D721Med (cell line): ENCODE measurements at places on chromosomes 4 and X.

DNA sequence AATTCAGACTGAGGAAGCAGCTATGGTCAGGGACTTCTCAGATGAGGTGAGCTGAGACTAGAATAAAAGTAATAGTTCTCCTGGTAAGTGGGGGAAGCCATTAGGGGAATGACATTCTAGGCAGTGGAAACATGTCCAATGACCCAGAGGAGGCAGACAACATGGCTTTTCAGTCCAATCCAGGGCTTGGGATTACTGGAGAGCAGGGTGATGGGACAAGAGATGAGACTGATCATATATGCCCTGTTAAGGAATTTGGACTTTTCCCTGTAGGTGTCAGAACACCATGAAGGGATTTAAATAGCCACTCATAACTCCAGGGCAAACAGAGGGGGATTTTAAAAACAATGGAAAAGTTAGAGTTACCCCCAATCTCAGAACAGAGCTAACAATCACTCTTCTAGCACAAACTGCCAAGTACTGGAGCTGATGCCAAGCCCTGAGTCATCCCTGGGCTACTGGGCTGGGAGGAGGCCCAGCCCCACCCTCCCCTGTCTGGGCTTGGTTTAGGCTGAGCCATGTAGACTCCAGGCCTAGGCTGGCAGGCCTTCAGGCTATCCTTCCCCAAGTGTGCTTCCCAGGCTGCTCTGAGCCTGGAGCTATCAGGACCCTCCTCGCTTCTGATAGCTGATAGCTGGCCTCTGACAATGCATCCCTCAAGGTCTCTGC is 22.7 kb upstream of the MSN start:
- DNase-seq = no peak

GRCh38 chrX:147891896-147892295 is 19.8 kb upstream of the FMR1 start:
- DNase-seq = no peak

GRCh38 chr4:143346206-143346605 is 9.5 kb downstream of the GAB1 start:
- no peak for DNase-seq

DNA sequence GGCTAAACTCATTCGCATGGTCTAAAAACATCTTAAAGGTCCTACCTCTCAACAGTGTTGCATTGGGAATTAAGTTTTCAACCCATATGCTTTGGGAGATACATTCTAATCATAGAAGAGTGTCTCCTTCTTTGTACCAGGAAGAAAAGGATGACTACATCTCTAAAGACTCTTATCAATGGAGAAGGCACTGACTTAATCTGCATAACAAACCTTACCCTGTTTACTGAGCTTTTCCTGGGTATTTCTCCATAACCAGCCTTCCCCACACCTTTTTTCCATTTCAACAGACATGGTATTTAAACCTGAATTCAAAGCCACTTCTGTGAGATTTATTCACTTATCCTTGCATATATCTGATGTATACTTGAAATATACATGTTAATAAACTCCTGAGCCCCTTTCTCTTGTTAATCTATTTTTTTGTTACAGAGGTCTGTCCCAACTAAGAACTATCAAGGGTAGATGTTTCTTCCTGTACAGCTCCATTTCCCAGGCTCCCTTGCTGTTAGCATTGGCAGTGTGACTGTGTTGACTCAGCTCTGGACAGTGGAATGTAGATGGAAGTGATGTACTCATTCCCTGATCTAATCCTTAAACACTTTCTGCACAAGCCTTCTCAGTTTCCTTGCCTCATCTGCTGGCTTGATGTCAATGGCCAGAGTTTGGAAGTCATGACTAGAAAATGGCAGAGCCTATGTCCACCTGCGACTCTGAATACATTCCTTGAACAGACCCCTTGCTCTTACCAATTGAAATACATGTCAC is 148.9 kb upstream of the CPEB2 start:
- DNase-seq = no peak

- DNase-seq = no peak
Observed at GRCh38 chr4:4593596-4594284, 51.9 kb upstream of the STX18 start.

- no peak for DNase-seq
Observed at GRCh38 chrX:69018416-69019072, 146.7 kb downstream of the PJA1 start.

GRCh38 chr4:176271749-176272148 is 2.7 kb upstream of the ASB5 start:
- no peak for DNase-seq

- DNase-seq = no peak
Observed at GRCh38 chr4:161182913-161183312, 980.9 kb downstream of the FSTL5 start.

DNA sequence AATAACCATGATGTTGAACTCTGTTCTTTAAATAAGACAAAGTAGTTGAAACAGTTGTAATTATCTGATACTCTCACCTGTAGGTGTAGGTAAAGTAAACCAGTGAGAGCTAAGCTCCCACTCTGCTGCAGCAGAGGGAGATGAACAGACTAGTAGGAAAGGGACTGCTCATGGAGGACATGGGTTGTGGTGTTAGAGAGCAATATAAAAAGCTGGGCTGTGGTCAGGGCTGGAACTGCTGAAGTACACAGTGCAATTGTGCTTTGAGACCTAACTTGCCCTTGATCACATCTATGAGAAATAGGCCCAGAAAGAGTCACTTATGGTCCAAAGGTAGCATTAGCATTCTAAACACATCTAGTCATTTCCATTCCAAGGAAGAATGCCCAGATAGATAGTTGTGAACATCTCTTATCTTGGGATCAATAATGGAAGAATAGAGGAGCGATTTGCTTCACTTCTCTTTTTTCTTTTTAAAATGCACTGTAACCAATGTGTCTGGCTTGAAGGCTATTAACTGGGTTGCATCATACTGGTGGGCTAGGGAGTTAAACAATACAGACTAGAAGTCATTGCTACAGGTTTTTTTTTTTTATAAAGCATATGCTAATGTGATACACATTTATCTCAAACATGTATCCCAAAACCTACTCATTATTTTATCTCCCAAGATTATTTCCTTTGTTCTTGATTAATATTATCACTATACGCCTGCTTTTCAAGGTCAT is 251.3 kb upstream of the CENPE start:
- DNase-seq = no peak

GRCh38 chrX:45485719-45486118 is 285.0 kb upstream of the DIPK2B start:
- no peak for DNase-seq

GRCh38 chr4:13176741-13177142 is 307.4 kb downstream of the RAB28 start:
- DNase-seq = no peak

DNA sequence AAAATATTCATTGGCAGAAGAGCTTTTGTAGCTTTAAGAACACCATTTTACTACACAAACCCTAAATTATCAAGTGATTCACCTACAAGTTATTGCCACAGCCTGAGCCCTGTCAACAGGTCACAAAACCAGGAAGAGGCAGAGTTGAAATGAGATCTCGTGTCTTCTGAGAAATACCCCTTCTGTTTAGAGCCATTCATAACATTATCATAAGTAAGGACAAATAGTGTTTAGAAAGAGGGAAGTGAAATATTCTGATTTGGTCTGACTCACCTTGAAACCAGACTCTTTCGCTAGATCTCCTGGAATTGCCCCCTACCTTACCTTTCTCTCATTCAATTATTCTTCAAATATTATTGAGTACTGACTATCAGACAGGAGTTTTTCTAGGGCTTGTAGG is 5.9 kb downstream of the ETDB start:
- DNase-seq = no peak

DNA sequence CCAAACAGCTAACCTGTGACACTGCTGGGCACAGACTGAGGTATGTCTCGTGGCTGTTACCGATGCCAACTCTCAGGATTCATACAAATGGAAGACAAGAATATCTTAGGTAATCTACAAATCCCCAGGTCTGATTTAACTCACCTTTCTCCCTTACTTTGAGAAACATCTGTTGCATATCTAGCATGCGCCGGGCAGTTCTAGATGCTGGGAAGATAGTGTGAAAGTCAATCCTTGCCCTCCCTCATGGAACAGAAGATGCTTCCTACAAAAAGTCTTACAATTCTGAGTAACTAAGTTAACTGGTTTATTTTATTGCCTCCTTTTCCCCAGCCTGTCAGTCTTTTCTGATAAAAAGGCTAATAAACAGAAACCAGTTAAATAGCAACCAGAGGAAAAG is 212.2 kb upstream of the FAT1 start:
- DNase-seq = no peak

DNA sequence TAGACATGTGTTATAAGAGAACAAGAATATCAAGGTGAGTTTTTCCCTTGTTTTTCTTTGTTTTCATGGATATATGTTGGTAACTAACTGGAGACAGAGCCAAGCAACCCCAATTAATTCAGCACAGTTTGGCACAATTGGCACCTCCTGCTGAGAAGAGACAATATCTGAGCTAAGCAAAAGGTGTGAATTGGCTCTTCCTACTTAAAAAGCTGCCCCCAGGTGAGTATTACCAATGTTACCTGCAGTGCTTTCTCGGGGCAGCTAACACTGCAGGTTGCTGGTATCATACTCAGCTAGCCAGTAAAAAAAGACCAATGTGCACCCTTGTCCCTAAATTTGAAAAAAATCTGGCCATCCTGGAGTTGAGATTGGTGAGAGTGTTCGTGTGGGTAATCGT is 871.2 kb upstream of the TENM3 start:
- no peak for DNase-seq

GRCh38 chrX:154908821-154909220 is 22.7 kb downstream of the F8A1 start:
- no peak for DNase-seq

DNA sequence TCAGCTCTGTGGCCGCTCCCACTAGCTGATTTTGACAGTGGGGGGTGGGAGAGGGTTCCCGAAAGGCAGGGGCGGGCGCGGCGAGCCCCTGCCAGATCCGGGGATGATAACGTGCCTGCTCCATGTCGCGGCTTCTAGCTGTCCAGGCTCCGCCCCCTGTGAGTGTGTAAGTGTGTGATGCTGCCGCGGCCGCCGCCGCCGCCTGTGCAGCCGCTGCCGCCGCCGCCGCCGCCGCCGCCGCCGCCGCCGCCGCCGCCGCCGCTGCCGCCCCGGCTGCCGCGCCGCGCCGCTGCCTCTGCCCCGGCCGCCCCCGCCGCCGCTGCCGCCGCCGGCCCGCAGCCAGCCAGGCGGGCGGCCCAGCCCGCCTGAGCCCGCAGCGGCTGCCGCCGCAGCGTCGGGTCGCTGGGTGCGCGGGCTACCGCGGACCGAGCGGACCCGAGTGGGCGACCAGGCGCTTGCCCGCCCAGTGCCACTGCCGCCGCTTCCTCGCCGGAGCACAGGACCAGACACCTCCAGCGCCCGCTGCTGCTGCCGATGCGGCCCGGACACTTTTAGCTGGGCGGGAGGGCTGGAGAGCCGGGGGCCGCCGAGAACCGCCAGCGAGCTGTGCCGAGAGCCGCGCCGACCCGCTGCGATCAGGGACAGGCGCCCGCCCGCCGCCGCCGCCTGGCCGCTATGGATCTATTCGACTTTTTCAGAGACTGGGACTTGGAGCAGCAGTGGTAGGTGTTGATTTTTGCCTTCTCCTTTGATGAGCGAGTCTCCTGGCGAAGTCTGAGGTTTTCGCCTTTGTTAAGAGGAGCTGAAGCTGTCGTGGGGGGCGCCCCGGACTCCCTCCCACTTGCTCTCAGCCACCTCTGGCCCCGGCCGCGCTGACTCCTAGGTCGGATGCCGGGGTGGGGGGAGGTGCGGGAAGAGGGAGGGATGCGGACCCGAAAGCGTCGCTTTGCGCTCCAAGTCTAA is at the start of gene AFF2:
TSS of gene AFF2 (plus strand) at position 195 of the 963 bp plus-strand sequence. CDS start at position 676, 481 bp downstream.
- DNase-seq = no peak

- DNase-seq = no peak
Observed at GRCh38 chr4:184751585-184751956, 17.7 kb upstream of the CENPU start.

GRCh38 chr4:42452823-42453222 is 55.5 kb downstream of the SHISA3 start:
- no peak for DNase-seq

DNA sequence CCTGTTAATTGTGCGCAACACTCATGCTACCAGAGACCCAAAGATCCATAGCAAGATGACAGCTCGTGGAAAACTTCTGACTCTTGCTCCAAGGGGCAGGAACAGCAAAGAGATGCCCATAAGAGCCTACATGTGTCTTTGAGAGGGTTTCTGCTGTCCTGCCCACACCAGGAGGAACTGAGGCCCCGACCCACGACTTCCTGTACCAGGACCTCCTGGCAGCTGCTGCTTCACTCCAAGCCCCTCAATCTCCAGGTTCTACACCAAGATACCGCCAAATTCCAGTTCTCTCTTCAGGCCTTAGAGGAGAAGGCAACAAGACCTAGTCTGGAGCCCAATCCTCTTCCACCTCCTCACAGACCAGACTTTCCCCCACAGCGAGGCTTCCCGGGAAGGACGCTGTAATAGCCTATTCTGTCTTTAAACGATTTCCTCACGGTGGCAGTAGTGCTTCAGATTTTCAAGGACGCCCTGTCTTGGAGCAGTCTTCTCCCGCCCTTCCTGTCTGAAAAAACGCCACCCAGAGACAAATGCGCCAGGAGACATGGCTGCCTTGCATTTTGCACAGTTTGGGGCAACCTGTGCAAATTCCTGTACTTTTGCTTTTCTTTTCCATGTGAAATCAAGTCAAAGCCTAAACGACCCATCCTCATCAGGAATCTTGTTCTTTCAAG is 230.2 kb upstream of the STK26 start:
- no peak for DNase-seq

DNA sequence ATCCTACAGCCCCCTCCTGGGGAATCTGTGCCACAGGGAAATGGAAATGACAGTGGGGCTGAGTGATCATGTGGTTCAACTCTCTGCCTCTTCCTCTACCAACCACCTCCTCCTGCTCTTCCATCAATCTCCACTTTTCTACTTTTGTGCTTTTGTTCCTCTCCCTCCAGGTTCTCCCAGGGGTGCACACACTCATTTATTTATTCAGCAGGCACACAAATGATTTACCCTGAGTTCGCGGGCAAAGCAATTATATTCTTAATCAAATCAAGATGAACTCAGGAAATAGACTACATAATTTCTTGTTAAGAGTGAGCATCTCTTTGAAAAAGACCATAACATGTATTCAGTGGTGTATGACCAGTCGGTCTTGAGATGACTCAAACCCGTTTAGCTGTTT is 69.2 kb downstream of the VCX3A start:
- no peak for DNase-seq

DNA sequence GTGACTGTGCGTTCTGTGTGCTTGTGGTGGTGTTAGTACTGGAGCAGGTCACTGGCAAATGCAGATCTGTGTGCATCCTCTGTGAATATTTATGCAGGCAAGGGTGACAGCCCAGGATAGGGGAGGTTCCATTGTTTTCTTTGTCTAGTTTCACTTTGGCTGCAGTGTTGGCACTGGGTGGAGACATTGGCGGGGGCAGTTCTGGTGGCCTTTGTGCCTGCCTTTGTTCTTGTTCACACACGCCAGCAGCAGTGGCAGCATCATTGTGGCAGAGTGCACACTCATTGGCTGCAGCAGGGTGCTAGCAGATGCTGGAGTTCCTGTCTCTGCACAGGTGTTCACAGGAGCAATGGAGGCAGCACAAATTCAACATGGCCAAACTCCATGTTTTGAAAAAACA is 495.3 kb downstream of the UBE2NL start:
- DNase-seq = no peak
